H7 (cell line): ENCODE measurements at places on chromosomes 6 and 20.
A peak's percentile ranks its signal among the peaks of the same experiment; 100 is the strongest.

- DNase-seq: no peak
Observed at GRCh38 chr6:4129446-4129845, 5.9 kb downstream of the ECI2 start.

- no peak for DNase-seq
Observed at GRCh38 chr6:35016502-35017321, 124.4 kb downstream of the TCP11 start.

DNA sequence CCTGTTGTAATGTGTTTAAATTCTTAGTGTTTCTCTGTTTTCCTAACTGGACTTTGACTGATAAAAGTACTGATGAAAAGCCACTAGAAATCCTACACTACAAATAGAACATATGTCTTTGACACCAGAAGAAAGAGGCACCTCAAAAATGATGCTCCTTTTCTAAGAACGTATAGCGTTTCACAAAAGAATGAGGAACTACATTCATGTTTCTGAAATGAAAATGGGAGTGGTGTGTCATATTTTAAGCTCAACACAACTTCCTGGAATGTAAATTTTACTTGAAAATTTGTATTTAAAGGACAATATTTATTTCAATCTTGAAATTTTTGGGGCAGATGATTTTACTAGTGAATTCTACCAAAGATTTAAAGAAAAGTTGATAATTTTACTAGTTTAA, 35.3 kb downstream of the KIAA0408 start:
- no peak for DNase-seq

DNA sequence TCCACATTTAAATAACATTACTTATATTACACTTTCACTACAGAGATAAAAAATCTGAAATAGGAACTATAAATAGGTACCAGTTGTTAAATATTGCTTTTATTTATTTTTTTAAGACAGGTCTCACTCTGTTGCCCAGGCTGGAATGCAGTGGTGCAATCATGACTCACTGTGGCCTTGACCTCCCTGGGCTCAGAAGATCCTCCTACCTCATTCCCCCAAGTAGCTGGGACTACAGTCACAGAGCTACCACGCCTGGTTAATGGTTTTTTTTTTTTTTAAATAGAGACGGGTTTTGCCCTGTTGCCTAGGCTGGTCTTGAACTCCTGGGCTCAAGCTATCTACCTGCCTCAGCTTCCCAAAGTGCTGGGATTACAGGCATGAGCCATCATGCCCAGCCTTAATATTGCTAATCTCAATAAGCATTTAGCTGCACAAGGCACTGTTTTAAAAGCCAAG, 17.3 kb downstream of the EEF1E1 start:
- no peak for DNase-seq

DNA sequence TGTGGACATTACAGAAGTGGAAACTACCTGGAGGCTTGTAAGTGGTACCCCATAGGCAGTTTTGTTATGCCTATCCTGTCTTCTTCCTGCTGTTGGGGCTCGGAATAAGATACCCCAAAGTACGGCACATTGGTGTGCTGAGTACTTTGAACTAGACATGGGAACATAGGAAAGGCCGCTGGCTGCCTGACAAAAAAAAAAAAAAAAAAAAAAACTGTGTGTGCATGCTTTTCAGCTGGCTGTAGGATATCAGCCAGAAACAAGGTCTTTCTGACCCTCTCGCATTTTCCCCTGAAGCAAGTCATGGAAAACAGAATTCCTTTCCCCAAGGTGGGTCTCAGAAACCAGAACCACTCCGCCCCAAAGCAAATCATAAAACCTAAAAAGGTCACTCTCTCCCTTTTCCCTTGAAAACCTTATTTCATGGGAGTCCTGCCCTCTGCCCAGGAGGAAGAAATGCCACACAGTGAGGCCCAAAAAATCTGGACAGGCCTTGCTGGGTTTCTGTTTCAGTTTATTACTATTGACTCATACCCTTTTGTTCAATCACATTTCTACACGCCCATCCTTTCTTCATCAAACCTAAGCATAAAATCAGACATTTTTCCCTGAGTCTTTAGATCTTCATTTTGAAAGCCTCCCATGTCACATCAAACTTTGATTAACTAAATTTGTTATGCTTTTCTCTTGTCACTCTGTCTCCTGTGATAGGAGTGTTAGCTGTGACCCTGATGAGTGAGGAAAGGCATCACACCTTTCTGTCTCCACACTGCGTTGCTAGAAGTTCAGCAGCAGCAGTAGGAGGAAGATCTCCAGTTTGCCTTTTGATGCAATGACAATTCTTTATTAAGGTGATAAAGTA, 17.2 kb downstream of the SLC2A12 start:
- no peak for DNase-seq

DNA sequence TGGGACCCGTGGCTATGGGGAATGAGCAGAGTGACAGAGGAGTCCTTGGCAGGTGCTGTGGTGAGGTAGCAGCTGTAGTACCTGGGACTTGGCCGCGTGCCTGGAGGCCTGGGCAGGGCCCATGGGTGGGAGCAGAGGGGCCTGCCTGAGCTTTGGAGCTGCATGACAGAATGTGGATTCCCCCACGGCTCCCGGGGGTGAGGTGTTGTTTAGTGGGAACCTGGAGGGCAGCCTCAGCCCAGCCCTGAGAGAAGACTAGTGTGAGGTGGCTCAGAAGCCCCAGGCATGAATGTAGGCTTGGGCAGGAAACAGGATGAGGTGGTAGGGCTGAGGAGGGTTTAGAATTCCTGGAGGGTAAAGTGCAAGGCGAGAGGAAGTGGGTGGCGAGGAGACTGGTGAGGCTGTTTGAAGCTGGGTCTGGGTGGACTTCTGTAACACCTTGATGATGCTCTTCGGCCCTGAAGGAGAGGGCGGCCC, 86.5 kb upstream of the SCP2D1 start:
- DNase-seq: no peak

GRCh38 chr6:156949376-156949775, 172.2 kb downstream of the ARID1B start:
- no peak for DNase-seq

GRCh38 chr6:137518386-137518983, 24.3 kb upstream of the OLIG3 start:
- DNase-seq: no peak

GRCh38 chr20:5001174-5002076, at the start of gene SLC23A2:
Gene SLC23A2, minus strand, starts transcription at chr20:5001510. Its CDS starts 68,948 bp downstream, at chr20:4932562.
- DNase-seq: peak; percentile 96

- no peak for DNase-seq
Observed at GRCh38 chr6:108348655-108349349, 53.9 kb downstream of the AFG1L start.

- no peak for DNase-seq
Observed at GRCh38 chr6:158185729-158186456, 17.7 kb downstream of the GTF2H5 start.

- DNase-seq: no peak
Observed at GRCh38 chr6:75813476-75814250, 64.6 kb downstream of the MYO6 start.

DNA sequence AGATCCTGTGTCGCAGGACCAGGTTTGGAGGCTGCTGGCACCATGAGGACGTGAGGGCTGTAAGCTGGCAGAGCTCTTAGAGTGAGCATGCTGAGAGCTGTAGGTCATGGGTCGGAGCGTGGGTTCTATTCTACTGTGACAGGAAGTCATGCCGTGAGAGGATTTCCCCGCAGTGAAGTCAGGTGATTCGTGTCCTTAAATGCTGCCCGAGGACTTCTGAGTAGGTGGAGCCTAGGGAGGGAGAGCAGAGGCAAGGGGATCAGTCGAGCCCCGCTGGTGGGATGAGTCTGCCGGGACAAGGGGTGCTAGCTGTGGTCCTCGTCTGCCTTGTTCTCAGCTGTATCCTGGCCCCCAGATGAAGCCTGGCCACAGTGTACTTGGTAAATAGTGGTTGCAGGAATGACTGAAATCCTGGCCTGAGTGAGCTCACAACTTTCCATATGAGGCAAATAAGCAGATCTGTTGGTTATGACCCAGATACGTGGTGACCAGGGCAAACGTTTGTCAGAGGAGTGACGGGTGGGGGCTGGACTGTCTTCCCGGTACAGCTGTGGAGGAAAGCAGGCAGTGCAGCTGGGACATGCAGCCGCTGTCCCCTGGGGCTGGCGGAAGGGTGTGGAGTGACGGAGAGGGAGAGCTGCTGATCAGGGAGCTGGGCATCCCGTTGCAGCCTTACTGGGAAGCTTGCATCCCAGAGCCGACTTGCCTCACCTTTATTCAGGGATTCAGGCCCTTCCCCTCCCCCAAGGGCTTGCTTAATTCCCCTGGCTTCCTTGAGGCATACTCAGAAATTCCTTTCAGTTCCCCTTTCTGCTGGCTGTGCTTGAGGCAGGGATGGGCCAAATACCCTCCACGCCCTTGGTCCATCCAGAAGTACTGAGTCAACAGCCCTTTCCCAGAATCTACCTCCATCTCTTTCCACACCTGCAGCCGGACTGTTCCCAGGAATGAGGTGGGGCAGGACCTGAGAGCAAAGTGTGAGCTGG, 250.9 kb upstream of the RREB1 start:
- peak; percentile 73 for DNase-seq

- no peak for DNase-seq
Observed at GRCh38 chr20:23193801-23194384, 107.8 kb upstream of the CD93 start.

DNA sequence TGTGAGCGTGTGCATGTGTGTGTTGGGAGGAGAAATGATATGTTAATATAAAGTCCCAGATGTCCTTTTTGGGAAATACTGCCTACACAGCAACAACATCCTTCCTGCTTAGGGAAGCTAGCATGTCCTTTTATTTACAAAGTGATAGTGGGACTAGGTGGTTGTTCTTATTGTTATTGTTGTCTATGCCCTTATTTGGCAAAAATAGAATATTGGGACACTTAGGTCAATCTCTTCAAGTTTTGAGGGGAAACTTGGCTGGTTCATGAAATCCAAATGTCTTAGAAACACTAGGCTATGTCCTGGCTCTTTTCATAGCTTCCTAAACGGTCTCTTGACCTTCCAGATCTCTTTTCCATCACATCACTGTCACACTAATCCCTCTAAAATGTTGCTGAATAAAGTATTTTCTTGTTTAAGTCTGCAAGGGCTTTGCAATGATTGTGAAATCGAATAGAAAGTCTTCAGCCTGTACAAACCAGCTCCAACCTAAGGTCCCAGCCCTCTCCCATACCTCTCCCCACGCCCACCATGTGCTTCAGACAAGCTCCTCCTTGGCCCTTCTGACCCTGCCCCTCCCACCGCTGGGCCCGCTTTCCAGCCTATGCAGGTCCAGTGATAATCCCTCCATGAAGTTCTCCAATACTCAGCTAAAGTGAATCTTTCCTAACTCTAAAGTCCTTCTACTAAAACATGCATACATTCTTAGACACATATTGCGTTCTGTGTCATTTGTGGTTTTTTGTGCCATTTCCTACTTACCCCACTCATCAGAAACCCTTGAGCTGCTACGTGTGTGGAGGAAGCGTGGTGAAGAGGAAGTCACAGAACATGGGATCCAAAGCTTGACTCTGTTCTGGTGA, 205.1 kb downstream of the LY86 start:
- DNase-seq: no peak

GRCh38 chr6:83192456-83192855, 609 bp downstream of the PGM3 start:
- DNase-seq: no peak

DNA sequence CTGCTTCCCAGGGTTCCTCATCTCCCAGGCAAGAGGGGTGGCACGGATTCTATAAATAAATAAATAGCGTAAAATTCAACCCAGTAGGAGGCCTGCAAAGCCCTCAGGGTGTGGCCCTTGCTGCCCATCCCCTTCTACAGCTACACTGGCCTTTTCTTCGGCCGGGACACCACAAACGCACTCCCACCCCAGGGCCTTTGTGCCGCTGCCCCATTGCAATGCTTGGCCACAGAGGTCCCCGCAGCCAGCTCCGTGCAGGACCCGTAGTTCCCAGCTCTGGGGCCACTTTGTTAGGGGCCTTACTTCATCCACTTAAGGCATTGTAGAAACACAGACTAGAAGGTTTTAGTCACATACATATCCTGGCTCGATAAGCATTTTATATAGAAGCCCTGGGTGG, 151.2 kb downstream of the ERMARD start:
- no peak for DNase-seq

- no peak for DNase-seq
Observed at GRCh38 chr6:53737746-53738145, 57.1 kb upstream of the LRRC1 start.

- no peak for DNase-seq
Observed at GRCh38 chr20:41615110-41615509, 3.1 kb downstream of the CHD6 start.

- DNase-seq: peak; percentile 26
Observed at GRCh38 chr6:139927236-139927635, 552.8 kb upstream of the CITED2 start.

GRCh38 chr6:119764927-119765681, 415.5 kb upstream of the MAN1A1 start:
- DNase-seq: no peak

DNA sequence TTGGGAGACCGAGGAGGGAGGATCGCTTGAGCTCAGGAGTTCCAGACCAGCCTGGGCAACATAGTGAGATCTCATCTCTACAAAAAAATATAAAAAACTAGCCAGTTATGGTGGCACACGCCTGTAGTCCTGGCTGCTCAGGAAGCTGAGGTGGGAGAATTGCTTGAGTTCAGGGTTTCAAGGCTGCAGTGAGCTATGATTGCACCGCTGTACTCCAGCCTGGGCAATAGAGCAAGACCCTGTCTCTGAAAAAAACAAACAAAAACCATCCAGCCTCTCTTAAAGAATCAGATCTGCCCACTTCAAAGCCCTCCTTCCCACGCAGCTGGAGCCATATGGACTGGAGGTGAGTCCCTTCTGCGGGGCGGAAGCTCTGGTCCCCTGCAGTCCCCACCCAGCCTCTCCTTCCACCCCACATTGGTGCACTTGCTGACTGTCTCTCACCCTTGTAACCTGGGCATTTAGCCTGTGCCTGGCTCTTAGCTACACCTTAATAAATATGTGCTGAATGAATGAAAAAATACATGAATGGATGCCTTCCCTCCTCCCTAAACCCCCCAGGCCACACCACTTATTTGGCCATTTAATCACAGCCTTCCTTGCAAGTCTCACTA, 7.2 kb upstream of the PARD6B start:
- no peak for DNase-seq

GRCh38 chr6:6331393-6331792, 10.9 kb upstream of the F13A1 start:
- DNase-seq: no peak

- DNase-seq: peak; percentile 94
Observed at GRCh38 chr20:46056970-46057855, 28.2 kb downstream of the SLC12A5 start.

- DNase-seq: no peak
Observed at GRCh38 chr20:58469616-58470015, 45.6 kb downstream of the APCDD1L start.

GRCh38 chr6:159726918-159727716, at the start of gene WTAP:
Gene WTAP, plus strand, starts transcription at chr6:159727506. Its CDS starts 8,760 bp downstream, at chr6:159736266.
- peak; percentile 96 for DNase-seq

GRCh38 chr20:11267762-11268335, 594.0 kb upstream of the JAG1 start:
- DNase-seq: no peak

DNA sequence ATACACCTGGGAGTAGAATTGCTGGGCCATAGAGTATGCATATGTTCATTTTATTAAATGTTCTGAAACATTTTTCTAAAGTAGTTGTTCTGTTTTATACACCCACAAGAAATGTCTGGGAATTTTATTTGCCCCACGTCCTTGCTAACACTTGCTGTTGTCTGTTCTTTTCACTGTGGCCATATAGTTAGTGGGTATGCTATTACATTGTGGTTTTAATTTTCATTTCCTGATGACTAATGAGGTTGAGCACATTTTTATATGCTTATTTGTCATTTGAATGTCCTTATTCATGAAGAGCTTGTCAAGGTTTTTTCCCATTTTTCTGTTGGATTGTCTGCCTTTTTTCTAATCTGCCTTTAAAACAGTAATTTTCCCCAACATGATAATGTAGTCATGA, 41.5 kb upstream of the TGM3 start:
- no peak for DNase-seq

GRCh38 chr6:167872538-167873210, 46.0 kb downstream of the AFDN start:
- DNase-seq: no peak
